ENCODE measurements at places on chromosomes 2 and 18.

DNA sequence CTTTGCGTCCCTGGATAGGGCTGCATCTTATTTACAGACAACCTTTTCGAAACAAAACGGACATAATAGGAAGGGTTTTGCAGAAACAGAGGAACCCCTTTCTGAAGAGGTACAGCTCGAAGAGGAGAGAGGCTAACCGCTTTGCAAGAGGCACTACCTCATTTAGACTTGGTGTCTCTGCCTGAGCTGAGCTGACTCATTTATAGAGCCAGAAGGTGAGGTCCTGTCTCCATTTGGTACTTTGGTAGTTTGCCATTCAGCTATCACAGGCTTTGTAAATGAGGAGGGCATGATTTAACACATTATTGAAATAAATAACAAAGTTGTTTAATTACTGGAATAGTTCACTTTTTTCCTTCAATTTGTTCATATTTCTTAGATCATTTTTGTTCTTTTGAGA is 2.2 kb upstream of the NXPH2 start:
- DNase-seq, result no peak

GRCh38 chr2:2867397-2867979 is 510.1 kb downstream of the EIPR1 start:
- no peak for DNase-seq

- DNase-seq, result no peak
Observed at GRCh38 chr2:177633910-177634294, 241.3 kb downstream of the AGPS start.

GRCh38 chr2:53632714-53633113 is 134.9 kb upstream of the CHAC2 start:
- DNase-seq, result no peak

DNA sequence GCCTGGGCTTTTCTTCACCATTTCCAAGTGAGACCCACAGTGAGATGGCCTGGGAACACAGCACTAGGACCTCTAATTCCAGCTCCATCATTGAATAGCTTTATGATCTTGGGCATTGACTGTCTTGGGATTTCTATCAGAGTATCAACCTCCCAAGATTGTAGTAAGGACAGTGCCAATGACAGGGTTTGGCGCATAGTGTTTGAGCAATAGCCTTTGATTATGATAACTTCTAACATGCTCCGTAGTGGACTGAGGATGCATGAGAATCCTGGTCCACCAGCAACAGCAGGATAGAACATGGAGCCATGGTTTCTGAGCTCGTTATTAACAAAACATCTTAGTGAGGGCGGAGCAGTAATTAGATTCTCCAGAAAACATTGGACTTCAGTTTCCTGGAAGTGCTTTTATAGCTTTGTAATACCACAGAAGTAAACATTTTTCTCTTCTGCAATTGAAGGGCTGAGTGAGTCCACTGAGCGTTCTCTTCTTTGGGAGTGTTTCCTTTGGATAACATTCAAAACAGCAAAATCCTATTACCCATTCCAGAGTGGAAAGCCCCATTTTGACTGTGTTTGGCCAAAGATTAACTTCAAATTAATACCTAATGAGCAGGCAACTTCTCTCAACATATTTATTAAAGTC is 63.7 kb downstream of the IL1R2 start:
- DNase-seq, result no peak

DNA sequence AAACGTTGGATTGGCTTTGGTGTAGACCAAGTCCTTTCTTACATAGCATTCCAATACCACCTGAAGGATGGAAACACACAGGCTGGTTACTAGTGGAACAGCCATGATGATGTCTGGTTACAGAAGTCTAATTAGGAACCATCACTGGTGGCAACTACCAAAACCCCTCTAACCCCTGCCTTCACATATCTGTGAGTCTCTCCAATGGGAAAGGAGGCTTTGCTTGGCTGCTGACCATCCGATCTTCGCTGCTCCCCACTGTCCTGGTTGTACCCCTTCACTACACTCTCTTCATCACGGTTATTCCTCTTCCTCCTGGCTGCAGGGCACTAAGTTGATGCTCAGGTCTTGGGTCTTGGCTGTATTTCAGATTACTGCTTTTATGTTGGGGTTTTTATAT is 97.7 kb downstream of the SPRED2 start:
- DNase-seq, result no peak

GRCh38 chr2:237698358-237698694 is 70.9 kb downstream of the LRRFIP1 start:
- DNase-seq, result no peak

DNA sequence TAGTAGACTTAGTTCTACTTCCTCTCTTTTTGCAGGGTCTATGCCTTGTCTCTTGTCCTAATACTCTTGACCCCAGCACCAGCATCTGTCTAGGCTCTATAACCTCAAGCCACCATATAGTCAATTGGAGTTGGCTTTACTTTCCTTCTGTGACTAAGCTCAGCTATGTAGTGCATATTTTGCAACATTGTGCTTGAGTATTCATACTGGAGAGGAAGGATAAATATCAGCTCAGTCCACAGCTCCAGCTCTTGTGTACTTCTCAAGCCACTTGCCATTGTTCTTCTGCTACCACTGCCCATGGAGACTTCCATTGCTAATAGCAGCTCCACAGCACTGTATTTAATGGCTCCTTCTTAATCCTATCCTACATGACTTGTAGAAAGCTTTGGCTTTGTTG is 35.5 kb upstream of the CD28 start:
- no peak for DNase-seq

- no peak for DNase-seq
Observed at GRCh38 chr2:226030788-226031646, 631.5 kb downstream of the NYAP2 start.

DNA sequence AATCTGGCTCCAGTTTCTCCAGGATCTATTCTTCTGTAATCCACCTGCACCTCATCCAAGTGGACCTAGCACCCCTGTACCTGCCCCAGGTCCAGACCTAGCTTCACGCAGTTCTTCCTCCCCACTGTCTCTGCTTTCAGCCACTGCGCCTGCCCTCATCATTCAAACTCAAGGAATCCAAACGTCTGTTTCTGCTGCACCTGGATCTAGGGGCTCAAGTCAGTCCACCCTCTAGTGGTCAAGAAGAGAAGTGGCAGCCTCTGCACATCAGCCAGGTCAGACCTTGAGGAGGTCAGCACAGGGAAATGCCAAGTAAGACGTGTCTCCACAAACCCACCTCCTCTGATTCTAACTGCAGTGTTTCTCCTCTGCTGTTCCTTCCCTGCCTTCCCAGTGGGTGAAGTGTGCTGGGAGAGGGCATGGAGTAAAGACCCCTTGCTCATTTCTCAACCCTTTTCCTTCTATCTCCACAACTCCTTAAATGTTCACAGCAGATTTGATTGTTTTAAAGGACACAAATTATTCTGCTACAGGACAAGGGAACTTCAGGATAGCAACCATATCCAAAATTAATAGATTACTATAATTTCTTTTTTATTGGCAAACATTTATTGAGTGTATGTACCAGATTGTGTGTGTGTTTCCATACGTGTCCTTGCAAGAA is 8.6 kb upstream of the RNF152 start:
- peak; percentile 51 for DNase-seq

- peak; percentile 35 for DNase-seq
Observed at GRCh38 chr2:233234264-233234663, 17.2 kb upstream of the ATG16L1 start.

DNA sequence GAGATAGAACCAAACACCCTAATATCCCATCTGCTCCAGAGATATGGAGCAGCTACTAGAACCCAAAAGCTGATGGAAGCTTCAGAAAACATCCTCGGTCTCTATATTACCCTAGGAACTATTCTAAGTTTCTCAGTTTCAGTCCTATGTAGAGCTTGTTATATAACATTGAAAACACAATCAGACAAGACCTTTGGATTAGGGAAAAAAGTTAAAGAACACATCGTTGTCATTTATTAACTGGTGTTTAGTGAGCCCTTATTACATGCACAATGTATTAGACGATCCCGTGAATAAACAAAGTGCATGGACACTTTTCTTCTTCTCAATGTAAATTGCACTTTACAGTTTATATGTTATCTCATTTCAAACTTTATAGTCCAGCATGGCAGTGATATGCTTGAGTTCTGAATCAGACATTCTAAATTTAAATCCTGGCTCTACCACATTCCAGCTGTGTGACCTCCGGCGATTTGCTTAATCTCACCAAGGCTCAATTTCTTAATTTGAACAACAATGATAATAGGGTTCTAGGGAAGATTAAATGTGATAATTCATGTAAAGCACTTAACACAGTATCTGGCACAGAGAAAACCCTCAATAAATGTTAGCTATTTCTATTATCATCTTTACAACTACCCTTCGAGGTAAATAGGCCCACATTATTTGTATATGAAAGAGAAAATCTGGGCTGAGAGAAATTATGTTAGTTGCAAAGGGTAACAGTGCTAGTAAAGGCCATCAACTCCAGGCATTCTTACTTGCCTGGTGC is 83.6 kb upstream of the PIK3C3 start:
- DNase-seq, result no peak

DNA sequence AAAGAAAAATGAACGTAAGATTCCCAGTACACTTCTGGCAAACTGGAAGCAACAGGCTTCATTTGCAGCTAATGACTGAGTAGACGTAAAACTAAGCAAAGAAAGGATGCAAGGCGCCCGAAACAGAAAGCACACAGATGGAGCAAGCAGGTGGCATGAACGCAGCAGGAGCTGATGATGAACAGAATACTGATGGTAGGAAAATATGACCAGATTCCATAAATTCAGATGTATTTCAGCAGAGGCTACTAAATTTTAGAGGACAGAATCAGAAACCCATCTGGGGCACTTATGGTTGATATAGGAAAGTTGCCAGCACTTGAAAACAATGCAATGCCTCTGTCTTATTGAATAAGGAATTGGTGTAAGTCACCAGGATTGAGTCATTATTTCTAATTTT is 658.7 kb upstream of the LINC00305 start:
- no peak for DNase-seq

- no peak for DNase-seq
Observed at GRCh38 chr2:217166241-217166850, 306.5 kb upstream of the TNP1 start.

GRCh38 chr2:45988879-45989278 is 308.3 kb upstream of the EPAS1 start:
- DNase-seq, result no peak

DNA sequence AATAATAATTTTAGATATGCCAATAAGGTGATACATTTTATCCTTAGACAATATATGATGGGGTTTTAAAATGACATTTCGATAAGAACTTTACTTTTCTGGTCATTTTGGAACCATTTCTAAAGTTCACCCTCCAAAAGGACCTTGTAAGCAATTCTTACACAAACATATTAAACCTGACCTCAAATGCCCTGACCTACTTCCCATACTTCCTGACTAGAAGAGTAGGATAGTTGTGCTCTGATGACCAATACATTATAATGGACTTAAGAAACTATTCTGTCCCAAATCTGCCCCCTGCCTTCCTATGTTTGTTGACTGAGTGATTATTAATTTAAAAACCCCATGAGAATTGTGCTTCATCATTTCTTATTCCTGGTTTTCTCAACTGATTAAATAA is 24.6 kb downstream of the GCA start:
- no peak for DNase-seq

DNA sequence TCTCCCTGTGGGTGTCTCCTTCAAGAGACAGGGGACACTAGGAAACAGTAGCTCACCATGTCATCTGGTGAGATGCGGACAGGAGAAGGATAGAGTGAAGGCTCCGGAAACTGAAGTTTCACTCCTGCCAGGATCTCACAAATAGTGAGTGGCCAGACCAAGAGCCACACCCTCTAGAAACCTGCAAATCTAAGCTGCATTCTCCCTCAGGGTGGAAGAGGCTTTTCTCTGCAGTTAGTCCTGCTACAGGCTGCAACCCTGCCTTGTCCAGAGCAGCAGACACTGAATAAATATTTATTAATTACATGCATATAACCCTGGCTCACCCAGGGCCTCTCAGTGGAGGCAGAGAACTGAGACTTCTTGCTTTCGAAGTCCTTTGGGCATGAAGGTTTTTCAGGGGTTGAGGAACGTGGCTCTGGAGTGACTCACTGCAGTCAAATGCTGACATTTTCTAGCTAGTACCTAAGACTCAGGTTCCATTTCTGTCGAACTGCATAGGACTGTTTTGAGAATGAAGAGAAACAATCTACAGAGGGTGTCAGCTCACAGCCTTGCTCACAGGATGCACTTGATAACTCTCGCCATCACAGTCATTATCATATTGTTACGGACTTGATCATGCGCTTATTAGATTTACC is 87.3 kb downstream of the ACTR2 start:
- DNase-seq, result no peak

GRCh38 chr2:27281442-27281841 is 787 bp upstream of the TRIM54 start:
- DNase-seq, result no peak

- no peak for DNase-seq
Observed at GRCh38 chr2:83517727-83518368, 941.2 kb downstream of the SUCLG1 start.

Data from activated naive CD4-positive, alpha-beta T cell treated with anti-CD3 and anti-CD28 coated beads, Interleukin-2, amount 10 ng/mL, durations not matched to agents 7 days and 5 days (primary cell).